ENCODE measurements at places on chromosomes 16 and 17. TPM values are rescaled to one million over a fixed set of nuclear protein-coding genes. Genes with fewer than 3 reads are reported as not detected.

CFAP119 gene
- polyA plus RNA-seq: 10.4 TPM

FOXF1 gene
- not detected for polyA plus RNA-seq

PRKCB gene
- 106 TPM for polyA plus RNA-seq

GJC1 gene
- not detected for polyA plus RNA-seq

SCNN1G gene
- not detected for polyA plus RNA-seq

DNA sequence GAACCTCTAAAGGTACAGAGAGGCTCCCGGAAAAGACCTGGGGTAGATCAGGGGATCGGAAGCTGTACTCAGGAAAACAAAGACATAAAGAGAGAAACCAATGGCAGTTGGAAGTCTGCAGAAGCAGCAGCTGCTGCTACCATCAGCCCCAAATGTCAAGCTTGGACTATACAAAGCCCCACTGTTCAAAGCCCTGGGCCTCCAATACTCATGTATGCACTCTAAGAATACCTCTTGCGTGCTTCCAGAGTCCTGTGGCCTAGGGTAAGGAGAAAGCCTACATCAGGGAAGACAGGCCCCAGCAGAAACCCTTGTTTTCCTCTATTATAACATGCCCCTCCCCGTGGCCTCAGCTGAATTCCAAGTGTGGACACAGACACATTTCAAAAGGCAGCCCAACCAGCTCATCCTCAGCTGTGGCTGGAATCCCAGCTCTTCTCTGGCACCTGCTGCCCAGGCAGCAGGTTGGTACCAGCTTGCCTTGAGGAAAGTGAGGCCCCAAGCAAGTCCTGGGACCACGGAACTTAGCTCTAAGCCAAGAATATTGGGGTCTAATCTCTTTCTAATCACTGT, 19.3 kb upstream of the MTMR4 start:
- H3K36me3 ChIP-seq: no peaks in the 10 kb centered on the region
- DNase-seq: no peak
- H3K4me1 ChIP-seq: peaks cover 13% of the 10 kb centered on the region
- no peak overlapping the region for H3K4me3 ChIP-seq
- H3K27ac ChIP-seq: no peak overlapping the region
- H3K27me3 ChIP-seq: no peaks in the 10 kb centered on the region

DNA sequence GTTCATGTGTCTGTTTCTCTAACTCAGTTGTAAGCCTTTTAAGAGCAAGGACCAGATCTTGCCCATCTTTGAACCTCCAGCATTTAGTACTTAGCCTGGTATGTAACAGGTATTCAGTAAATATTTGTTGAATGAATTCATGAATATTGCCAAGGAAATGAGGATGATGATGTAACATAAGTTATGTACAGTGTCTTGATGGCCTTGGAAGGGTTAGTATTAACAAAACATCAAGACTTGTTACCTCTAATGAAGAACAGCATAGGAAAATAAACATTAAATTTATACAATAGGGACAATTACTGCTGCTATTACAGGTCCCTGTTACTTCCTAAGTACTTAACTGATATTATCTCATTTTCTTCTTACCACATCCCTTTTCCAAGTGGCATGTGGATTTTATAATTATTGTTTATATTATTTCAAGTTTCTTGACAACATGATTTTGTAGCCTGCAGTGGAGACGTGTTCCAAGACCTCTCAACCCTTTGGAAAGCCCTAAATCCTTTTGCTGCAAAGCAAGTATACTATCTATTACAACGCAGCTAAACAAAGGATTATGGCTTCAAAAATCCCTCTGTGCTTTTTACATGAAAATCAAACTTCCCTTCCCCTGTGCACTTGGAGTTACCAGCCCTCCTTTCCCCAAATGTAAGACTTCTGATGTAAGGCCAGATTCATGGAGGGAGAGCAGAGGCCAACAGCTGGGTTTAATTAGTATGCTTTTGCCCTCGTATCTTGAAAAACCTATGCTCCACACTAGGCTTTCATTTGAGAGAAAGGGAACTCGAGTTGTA, 77.4 kb upstream of the SMIM36 start:
- no peaks in the 10 kb centered on the region for H3K4me1 ChIP-seq
- no peaks in the 10 kb centered on the region for H3K27me3 ChIP-seq
- no peak for DNase-seq
- H3K27ac ChIP-seq: no peak overlapping the region
- no peaks in the 10 kb centered on the region for H3K36me3 ChIP-seq

DNA sequence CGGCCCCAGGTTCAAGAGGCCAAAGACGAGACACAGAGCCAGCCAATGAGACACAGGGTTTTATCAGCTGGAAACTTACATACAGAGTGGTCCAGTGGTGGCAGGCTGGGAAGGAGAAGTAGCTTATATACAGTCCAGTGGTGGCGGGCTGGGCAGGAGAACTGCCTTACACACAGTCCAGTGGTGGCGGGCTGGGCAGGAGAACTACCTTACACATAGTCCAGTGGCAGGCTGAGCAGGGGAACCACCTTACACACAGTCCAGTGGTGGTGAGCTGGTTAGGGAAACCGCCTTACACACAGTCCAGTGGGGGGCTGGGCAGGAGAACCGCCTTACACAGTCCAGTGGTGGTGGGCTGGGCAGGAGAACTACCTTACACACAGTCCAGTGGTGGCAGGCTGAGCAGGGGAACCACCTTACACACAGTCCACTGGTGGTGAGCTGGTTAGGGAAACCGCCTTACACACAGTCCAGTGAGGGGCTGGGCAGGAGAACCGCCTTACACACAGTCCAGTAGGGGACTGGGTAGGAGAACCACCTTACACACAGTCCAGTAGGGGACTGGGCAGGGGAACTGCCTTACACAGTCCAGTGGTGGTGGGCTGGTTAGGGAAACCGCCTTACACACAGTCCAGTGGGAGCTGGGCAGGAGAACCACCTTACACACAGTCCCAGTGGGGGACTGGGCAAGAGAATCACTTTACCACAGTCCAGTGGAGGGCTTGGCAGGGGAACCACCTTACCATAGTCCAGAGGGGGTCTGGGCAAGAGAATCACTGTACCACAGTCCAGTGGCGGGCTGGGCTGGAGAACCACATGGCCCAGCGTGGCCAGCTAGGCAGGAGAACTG, 90.9 kb downstream of the GAS7 start:
- H3K27ac ChIP-seq: no peak overlapping the region
- DNase-seq: no peak
- no peaks in the 10 kb centered on the region for H3K27me3 ChIP-seq
- no peaks in the 10 kb centered on the region for H3K4me1 ChIP-seq
- H3K36me3 ChIP-seq: no peaks in the 10 kb centered on the region

DNA sequence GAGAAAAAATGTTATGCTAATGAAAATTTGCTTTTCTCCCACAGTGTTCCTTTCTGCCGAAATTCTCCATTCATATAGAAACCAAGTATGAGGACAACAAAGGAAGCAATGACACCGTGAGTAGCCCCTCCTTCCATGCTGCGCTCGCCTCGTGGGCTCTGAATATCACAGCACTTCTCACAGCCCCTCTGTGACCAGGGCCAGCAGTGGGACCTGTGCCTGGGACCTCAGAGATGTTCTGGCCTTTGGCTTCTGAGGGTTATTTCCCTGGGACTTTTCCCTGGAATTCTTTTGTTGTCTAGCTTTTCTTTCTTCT, 139.6 kb upstream of the NOL11 start:
- H3K36me3 ChIP-seq: no peaks in the 10 kb centered on the region
- H3K27me3 ChIP-seq: no peaks in the 10 kb centered on the region
- no peak overlapping the region for H3K27ac ChIP-seq
- H3K4me1 ChIP-seq: no peaks in the 10 kb centered on the region

- H3K4me3 ChIP-seq: no peak overlapping the region
- DNase-seq: no peak
- peaks cover 15% of the 10 kb centered on the region for H3K27me3 ChIP-seq
- no peaks in the 10 kb centered on the region for H3K36me3 ChIP-seq
These were observed 2.6 kb upstream of the SPHK1 start for GRCh38 chr17:76381633-76382350.

DNA sequence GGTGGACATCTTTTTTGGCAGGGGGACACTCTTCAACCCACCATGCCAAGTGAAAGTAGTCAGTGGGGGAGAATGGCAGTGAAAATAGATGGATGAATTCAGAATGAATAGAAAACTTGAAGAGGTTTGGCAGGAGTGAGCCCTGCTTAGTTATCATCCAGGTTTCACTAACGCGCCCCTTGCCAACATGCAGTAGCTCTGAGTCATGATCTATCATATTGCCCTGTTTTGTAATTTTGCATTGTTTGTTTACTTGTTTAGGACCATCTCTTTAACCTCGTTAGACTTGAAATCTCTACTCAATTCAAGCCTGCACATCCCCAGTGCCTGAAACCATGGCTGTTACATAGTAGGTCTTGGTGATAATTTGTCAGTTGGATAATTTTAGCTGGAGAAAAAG, 116.7 kb downstream of the RBFOX1 start:
- H3K36me3 ChIP-seq: no peaks in the 10 kb centered on the region
- no peaks in the 10 kb centered on the region for H3K4me1 ChIP-seq
- no peak overlapping the region for H3K27ac ChIP-seq
- H3K27me3 ChIP-seq: no peaks in the 10 kb centered on the region
- DNase-seq: no peak
- no peak overlapping the region for H3K4me3 ChIP-seq

DNA sequence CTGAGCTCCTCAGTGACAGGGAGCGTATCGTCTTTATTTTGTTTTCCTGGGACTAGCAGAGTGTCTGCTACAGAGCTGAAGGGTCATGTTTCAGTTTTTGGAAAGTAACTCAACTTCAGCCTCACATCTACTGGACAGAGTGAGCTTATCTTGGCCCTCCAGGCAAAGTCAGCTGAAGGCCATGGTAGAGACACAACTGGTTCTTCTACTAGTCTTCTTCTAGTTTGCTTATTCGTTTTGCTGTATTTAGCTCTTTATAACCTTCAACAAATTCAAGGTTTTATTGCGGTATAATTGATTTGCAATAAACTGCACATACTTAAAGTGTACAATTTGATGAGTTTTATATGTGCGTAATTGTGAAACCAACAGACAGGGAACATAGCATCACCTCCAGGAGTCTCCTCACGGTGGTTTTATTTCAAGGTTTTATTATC, 6.1 kb upstream of the PRKCA start:
- no peaks in the 10 kb centered on the region for H3K36me3 ChIP-seq
- H3K4me3 ChIP-seq: no peak overlapping the region
- no peak overlapping the region for H3K27ac ChIP-seq

GRCh38 chr16:12245921-12246720, 269.6 kb downstream of the SNX29 start:
- DNase-seq: no peak
- H3K4me3 ChIP-seq: no peak overlapping the region
- H3K4me1 ChIP-seq: no peaks in the 10 kb centered on the region

- no peak overlapping the region for H3K27ac ChIP-seq
- no peaks in the 10 kb centered on the region for H3K27me3 ChIP-seq
- no peak for DNase-seq
- no peaks in the 10 kb centered on the region for H3K36me3 ChIP-seq
These were observed 17.3 kb downstream of the JPH3 start for GRCh38 chr16:87619360-87620200.

GRCh38 chr17:76027159-76027839, at the start of gene EVPL:
Gene EVPL (minus strand): TSS chr17:76027306. CDS start chr17:76027198, 108 bp downstream.
- no peak within 1 kb of the TSS for H3K4me3 ChIP-seq
- H3K27ac ChIP-seq: no peak within 1 kb of the TSS
- H3K36me3 ChIP-seq: no peaks in the 10 kb centered on the region
- H3K27me3 ChIP-seq: no peaks in the 10 kb centered on the region
- H3K4me1 ChIP-seq: peaks cover 9% of the 10 kb centered on the region
- DNase-seq: no peak

DNA sequence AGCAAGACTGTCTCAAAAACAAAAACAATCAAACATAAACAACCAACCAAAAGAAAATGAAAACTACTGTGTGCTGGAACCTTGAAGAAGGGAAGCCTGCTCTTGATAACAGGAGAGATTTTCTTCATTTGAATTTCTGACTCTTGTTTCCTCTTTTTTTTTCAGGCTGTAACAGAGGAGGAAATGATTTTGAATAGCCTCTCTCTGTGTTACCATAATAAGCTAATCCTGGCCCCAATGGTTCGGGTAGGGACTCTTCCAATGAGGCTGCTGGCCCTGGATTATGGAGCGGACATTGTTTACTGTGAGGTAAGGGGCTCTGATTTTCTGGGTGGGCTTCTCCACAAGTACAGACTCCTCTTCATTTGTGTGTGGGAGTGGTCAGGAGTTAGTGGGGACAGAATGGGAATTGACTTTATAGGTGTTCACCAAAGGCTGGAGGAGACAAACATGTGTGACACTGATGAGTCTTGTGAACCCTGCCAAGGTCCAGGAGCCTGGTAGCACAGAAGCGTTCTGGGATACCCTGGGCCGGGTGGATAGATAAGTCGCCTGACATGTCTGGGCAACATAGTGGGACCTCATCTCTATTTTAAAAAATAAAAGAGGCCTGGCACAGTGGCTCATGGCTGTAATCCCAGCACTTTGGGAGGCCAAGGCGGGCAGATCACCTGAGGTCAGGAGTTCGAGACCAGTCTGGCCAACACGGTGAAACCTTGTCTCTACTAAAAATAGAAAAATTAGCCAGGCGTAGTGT, 14.9 kb downstream of the DUS2 start:
- peak overlapping the region; percentile 49 for H3K4me3 ChIP-seq
- H3K27me3 ChIP-seq: no peaks in the 10 kb centered on the region
- H3K4me1 ChIP-seq: peaks cover 53% of the 10 kb centered on the region
- DNase-seq: peak; percentile 68

DNA sequence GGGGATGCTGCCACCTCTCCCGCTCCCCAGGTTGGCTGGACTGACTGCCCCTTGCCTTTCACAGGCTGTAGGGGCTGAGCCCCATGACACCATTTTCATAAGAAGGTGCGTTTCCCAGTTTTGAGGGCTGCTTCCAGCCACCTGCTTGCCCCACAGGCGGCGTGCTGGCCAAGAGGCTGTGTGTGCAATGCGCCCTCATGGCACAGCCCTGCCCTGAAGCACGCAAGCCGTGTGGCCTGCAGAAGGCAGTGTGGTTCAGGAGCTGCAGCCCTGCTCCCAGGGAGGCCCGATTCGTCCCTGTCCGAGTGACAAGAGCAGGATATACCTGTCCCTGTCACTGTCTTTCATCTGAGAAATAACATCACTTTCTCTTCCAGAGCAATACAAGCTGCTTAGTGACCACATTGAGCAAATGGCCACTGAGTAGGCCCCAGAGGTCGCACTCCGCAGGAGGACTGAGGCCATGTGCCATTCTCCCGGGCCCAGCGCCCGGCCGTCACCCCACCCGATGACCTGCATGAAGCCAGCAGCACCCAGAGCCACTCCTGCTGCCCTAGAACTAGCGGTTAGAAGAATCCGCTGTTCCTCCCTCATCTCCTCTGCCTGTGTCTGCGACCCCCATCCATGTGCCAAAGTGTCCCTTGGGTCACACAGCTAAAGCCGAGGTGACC, 24.2 kb downstream of the CIBAR2 start:
- peaks cover 13% of the 10 kb centered on the region for H3K27me3 ChIP-seq
- H3K4me3 ChIP-seq: no peak overlapping the region
- no peaks in the 10 kb centered on the region for H3K36me3 ChIP-seq
- no peak overlapping the region for H3K27ac ChIP-seq

- H3K36me3 ChIP-seq: no peaks in the 10 kb centered on the region
- peak overlapping the region; percentile 75 for H3K27ac ChIP-seq
- peak overlapping the region; percentile 82 for H3K4me3 ChIP-seq
- DNase-seq: peak; percentile 62
These were observed 879 bp downstream of the SLFN5 start for GRCh38 chr17:35243561-35244340.

GRCh38 chr16:81477697-81478693, 33.4 kb downstream of the CMIP start:
- H3K4me1 ChIP-seq: peaks cover 85% of the 10 kb centered on the region
- peaks cover 4% of the 10 kb centered on the region for H3K36me3 ChIP-seq
- no peaks in the 10 kb centered on the region for H3K27me3 ChIP-seq
- peak; percentile 53 for DNase-seq
- H3K4me3 ChIP-seq: peak overlapping the region; percentile 52

All from B cell (primary cell).